Tibial nerve (tissue), 4 donors: ENCODE measurements at places on chromosomes 3 and 15. TPM values are rescaled to one million over a fixed set of nuclear protein-coding genes. Genes with fewer than 3 reads are reported as not detected.

- no peak overlapping the region for H3K4me3 ChIP-seq
- peaks cover 8% of the 10 kb centered on the region for H3K27me3 ChIP-seq
- no peak for DNase-seq
- H3K27ac ChIP-seq, result no peak overlapping the region
Measured at GRCh38 chr3:50210510-50211367, 5.7 kb downstream of the SLC38A3 start.

- H3K27ac ChIP-seq, result peak overlapping the region; percentile 82
- H3K36me3 ChIP-seq, result no peaks in the 10 kb centered on the region
- DNase-seq, result no peak
- peaks cover 67% of the 10 kb centered on the region for H3K4me1 ChIP-seq
- H3K4me3 ChIP-seq, result peak overlapping the region; percentile 4
- H3K27me3 ChIP-seq, result no peaks in the 10 kb centered on the region
Measured at GRCh38 chr3:152199102-152199840, 69.5 kb upstream of the MBNL1 start.

GRCh38 chr15:100931143-100931890 is 12.2 kb downstream of the LRRK1 start:
- no peak overlapping the region for H3K4me3 ChIP-seq
- no peak overlapping the region for H3K27ac ChIP-seq
- no peaks in the 10 kb centered on the region for H3K4me1 ChIP-seq
- no peaks in the 10 kb centered on the region for H3K36me3 ChIP-seq

DNA sequence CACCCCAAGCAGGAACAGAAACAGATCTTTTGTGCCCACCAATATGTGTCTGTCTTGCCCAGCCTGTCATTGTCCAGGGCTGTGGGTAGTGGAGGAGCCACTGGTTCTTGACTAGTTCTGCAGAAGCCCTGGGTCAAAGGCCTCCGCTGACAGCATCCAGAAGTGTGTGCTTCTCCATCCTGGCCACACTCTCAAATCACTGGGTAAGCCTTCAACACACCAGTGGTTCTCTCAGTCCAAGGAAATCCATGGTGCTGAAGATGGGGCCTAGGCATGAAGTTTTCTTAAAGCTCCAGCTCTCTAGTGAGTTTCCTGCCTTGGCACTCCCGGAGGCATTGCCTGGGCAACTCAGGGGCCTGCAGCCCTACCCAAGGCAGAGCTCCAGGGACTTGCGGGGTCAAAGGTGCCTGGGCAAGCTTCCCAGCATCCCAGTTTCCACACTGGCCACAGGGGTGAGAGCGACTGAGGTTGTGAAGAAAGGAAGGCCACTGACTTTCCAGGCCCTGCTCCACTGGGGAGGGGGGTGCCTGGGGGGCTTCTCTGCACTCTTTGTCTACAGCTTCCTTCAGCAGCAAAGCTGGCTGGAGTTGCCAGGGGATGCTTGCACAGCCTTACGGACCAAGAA is 37.9 kb upstream of the RPL32 start:
- H3K27me3 ChIP-seq, result no peaks in the 10 kb centered on the region
- no peak for DNase-seq
- peaks cover 11% of the 10 kb centered on the region for H3K4me1 ChIP-seq
- no peak overlapping the region for H3K27ac ChIP-seq
- no peaks in the 10 kb centered on the region for H3K36me3 ChIP-seq
- H3K4me3 ChIP-seq, result no peak overlapping the region

GRCh38 chr15:34609102-34610057 is 25.9 kb upstream of the GOLGA8B start:
- H3K36me3 ChIP-seq, result no peaks in the 10 kb centered on the region
- DNase-seq, result no peak
- no peaks in the 10 kb centered on the region for H3K27me3 ChIP-seq
- H3K27ac ChIP-seq, result no peak overlapping the region
- no peak overlapping the region for H3K4me3 ChIP-seq
- H3K4me1 ChIP-seq, result no peaks in the 10 kb centered on the region

DNA sequence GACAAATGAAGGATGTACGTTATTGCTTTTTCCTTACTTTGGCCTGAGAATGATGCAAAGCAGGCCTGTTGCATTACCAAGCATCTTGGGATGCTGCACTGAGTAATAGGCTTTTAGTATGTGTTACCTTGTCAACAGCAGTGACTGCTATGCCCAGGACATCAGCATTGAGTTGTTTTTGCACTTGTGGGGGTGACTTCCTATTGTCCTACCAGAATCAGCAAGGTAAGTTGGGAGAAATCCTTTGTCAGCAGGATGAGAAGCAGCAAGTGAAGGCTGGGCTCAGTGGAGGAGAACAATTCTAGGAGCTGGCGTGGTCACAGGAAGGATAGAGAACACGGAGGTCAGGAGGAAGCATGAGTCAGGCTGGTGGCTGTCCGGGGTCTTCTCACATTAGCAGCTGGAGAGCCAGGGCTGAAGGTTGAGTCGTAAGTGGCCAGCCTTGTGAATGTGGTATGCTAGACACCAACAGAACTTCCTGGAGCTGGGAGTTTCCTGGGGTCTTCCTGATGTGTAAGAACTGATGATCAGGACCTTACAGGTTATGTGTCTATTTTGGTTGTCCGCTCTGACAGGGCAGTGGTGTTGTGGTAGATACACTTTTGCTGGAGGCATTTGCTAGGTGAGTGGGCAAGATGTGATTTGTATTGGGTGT is 142.7 kb downstream of the FNDC3B start:
- H3K27me3 ChIP-seq, result no peaks in the 10 kb centered on the region
- H3K4me1 ChIP-seq, result peaks cover 1% of the 10 kb centered on the region
- no peaks in the 10 kb centered on the region for H3K36me3 ChIP-seq
- no peak for DNase-seq
- H3K4me3 ChIP-seq, result no peak overlapping the region
- no peak overlapping the region for H3K27ac ChIP-seq

DNA sequence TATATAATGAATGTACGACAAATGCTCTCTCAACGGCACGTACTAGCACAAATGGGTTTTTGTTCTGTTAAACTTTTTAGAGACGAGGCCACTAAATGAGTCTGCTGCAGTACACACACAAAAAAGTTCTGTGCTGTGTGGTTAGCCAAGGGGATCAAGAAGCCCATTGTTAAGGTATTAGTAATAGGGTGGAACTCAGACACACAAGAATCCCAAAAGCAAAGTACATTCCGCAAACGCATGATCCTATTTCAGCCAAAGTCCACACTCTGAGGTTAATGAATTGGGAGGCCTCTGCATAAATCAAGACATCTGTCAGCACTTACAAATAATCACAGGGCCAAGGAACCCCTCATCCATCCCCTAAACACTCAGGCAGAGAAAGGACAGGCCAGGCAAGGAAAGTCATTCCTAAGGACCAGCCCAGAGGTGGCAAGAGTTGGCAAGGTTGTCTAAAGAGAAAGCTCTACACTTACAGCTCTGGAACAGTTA is 12.1 kb downstream of the OSBPL10 start:
- H3K4me1 ChIP-seq, result peaks cover 37% of the 10 kb centered on the region
- H3K4me3 ChIP-seq, result no peak overlapping the region
- no peaks in the 10 kb centered on the region for H3K27me3 ChIP-seq
- DNase-seq, result no peak
- H3K27ac ChIP-seq, result no peak overlapping the region

GRCh38 chr3:112931736-112932521 is 43.0 kb downstream of the CD200R1 start:
- no peak overlapping the region for H3K4me3 ChIP-seq
- no peak for DNase-seq
- H3K27me3 ChIP-seq, result no peaks in the 10 kb centered on the region
- no peaks in the 10 kb centered on the region for H3K4me1 ChIP-seq

DNA sequence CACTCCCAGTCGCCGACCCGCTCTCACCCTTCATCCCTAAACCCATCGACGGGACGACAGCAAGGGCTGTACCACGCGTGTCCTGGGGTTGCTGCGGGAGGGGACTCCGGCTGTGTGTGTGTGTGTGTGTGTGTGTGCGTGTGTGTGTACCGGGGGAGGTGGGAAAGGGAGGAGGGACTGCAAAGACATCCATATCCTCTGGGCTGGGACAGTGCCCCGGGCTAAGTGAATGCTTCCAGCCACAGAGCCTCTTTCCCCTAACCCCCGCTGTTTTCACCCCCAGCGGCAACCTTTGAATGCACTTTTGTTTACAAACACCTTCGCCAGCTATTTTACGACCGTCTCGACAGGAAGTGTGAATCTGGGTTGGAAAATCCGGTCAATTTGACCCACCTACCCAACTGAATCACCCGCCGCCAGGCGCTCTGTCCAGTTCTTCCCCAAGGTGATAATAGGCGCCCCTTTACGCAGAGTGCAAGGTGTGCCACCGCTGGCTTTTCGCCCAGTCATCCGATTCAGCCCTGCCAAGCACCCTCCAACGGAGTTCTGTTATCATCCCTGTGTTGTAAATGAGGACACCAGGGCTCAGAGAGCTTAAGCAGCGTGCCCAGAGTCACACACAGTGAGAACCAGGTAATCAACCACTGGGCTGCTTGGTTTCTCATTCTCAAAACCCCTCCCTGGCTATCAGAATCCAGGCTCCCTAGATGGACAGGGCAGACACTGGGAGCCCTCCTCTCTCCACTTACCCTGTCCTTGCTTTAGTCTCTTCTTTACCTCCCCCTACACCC is 739 bp upstream of the AMOTL2 start:
- peaks cover 20% of the 10 kb centered on the region for H3K36me3 ChIP-seq
- H3K4me1 ChIP-seq, result peaks cover 6% of the 10 kb centered on the region
- DNase-seq, result no peak
- no peaks in the 10 kb centered on the region for H3K27me3 ChIP-seq

GRCh38 chr3:36729204-36730056 is 34.9 kb downstream of the DCLK3 start:
- H3K27ac ChIP-seq, result no peak overlapping the region
- H3K27me3 ChIP-seq, result no peaks in the 10 kb centered on the region
- DNase-seq, result no peak
- H3K36me3 ChIP-seq, result no peaks in the 10 kb centered on the region
- H3K4me1 ChIP-seq, result no peaks in the 10 kb centered on the region

- H3K4me1 ChIP-seq, result peaks cover 49% of the 10 kb centered on the region
- no peak for DNase-seq
- no peak overlapping the region for H3K4me3 ChIP-seq
- H3K27me3 ChIP-seq, result no peaks in the 10 kb centered on the region
- no peak overlapping the region for H3K27ac ChIP-seq
- H3K36me3 ChIP-seq, result no peaks in the 10 kb centered on the region
Measured at GRCh38 chr15:63232405-63232804, 43.0 kb downstream of the RAB8B start.

GRCh38 chr3:4993276-4994143 is 14.3 kb downstream of the BHLHE40 start:
- H3K36me3 ChIP-seq, result no peaks in the 10 kb centered on the region
- H3K27ac ChIP-seq, result no peak overlapping the region
- H3K4me1 ChIP-seq, result peaks cover 5% of the 10 kb centered on the region
- H3K4me3 ChIP-seq, result no peak overlapping the region

GRCh38 chr3:86991482-86991815 is 500 bp upstream of the VGLL3 start:
- DNase-seq, result no peak
- H3K27ac ChIP-seq, result peak overlapping the region; percentile 90
- no peaks in the 10 kb centered on the region for H3K36me3 ChIP-seq
- no peaks in the 10 kb centered on the region for H3K27me3 ChIP-seq
- peak overlapping the region; percentile 69 for H3K4me3 ChIP-seq

DNA sequence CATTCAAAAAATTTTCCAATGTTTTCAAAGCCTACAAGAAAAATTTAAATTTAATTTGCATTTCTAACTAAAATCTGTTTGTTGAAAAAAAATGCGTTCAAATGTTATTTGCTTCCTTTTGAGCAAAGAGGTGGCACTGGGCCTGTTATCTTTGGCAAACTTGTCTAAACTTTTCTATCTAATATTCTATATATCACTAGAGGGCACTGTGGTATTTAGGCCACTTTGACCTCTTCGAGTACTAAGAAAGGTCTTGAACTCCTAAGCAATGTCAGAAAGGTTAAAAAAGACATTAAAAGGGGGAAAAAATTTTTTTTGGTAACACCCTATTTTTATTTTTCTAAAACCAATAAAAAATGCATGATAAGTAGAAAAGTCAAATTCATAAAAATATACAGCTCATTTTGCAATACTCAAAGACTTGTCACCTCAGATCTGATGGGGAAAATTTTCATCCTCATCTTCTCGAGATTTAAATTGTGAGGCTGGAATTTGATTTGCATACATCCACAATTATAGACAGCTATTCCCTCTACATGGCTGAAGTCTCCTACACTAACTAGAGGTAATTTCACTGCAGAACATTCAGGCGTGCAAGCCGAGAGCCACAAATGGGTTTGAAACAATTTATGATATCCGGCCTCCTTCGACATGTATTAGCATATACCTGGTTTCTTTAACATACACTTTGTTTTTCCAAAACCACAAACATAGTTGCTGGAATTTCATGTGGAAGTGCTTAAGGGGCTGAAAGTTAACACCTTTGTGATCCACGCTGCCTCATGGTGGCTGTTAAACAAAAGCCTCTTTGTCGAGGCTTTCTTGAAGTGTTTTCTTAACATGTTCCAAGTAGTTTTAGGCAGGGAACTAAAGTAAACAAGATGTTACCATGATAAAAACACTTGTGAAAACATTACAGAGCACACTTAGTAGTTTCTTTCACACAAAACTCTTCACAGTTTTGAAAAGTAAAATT is 576.4 kb downstream of the FOXP1 start:
- H3K36me3 ChIP-seq, result no peaks in the 10 kb centered on the region
- DNase-seq, result no peak
- peaks cover 37% of the 10 kb centered on the region for H3K4me1 ChIP-seq
- no peaks in the 10 kb centered on the region for H3K27me3 ChIP-seq

DNA sequence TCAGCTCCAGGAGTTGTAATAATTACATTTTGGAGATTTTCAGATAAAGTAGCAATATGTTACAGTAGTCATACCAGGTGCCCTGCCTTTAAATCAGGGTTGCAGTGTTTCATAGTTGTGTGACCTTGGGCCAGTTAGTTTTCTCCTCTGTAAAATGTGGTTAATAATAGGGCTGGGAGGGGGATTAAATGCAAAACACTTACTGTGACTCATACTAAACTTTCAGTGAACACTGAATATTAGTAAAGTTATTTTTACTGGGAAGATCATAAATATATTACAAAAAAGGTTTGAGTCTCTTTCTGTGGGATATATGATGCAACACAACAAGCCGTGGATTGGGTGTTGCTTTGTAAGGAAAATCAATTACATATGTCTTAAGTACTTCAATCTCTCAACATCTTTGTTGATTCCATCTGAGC is 1.1 kb upstream of the EBLN2 start:
- H3K36me3 ChIP-seq, result peaks cover 35% of the 10 kb centered on the region
- DNase-seq, result no peak
- H3K4me1 ChIP-seq, result peaks cover 19% of the 10 kb centered on the region
- H3K27me3 ChIP-seq, result no peaks in the 10 kb centered on the region

DNA sequence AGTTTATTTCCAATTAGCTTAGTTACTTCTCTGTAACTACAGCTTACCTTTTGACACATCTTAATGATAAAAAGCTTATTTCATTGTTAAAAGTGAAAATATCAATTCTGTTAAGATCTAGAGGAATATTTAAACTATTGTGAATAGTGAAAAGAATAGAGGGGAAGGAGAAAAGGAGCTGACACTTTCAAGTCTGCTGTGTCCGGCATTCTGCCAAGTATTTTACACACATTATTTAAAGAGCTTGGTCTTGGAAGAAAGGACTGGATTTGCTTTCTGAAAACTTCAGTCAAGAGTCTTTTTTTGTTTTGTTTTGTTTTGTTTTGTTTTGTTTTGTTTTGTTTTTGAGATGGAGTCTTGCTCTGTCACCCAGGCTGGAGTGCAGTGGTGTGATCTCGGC is 34.8 kb downstream of the CCDC80 start:
- no peak overlapping the region for H3K27ac ChIP-seq
- no peak overlapping the region for H3K4me3 ChIP-seq
- no peaks in the 10 kb centered on the region for H3K27me3 ChIP-seq
- H3K36me3 ChIP-seq, result no peaks in the 10 kb centered on the region

TF gene
- 11.4 TPM for total RNA-seq

CCR8 gene
- not detected for total RNA-seq

GPR62 gene
- total RNA-seq, result 1.0 TPM

CLEC3B gene
- 353 TPM for total RNA-seq

FGF7 gene
- 135 TPM for total RNA-seq

SLC35G2 gene
- total RNA-seq, result 4.2 TPM

MYRIP gene
- 2.9 TPM for total RNA-seq

ACTC1 gene
- total RNA-seq, result not detected

PYDC2 gene
- not detected for total RNA-seq

CEP97 gene
- total RNA-seq, result 14.7 TPM
